ENCODE measurements at places on chromosomes 2 and 18.

DNA sequence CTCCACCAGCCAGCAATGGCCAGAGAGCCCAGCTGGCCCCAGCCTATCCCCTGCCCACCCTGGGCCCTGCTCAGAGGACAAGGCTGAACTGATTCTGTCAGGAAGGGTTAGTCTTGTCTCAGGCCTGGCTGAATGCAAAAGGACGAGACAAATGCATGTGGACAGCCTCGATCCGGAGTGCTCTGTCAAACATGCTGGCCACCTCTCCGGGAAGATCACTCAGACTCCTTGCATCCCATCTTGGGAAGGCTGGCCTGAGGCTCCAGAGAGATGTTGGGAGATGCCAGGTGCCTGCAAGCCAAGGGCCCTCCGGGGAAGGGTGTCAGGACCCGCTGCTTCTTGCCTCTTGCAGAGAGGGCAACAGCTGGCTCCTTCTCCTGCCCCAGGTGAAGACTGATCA, 20.2 kb upstream of the C1QL2 start:
- no peak for DNase-seq

GRCh38 chr2:16137080-16137755, 196.9 kb downstream of the MYCN start:
- no peak for DNase-seq

DNA sequence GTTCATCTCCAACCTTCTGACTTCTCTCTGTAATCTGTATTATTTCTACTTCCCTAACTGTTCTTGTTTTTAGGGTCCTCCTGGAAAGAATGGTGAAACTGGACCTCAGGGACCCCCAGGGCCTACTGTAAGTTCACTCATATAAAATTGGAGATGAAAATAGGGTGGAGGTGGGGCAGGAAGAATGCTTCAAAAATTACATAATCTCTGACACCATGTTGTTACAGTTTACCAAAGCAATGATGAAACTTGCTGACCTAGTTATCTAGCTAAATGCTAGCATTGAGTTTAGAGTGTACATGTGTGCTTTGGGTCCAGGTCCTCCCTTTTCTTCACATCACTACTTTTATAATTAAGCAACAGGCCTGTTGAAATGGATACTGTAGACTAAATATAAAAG, 23.1 kb downstream of the COL3A1 start:
- DNase-seq = no peak

GRCh38 chr18:10442551-10442971, 11.9 kb upstream of the APCDD1 start:
- no peak for DNase-seq

- no peak for DNase-seq
Measured at GRCh38 chr2:63555931-63556330, 32.3 kb downstream of the WDPCP start.

DNA sequence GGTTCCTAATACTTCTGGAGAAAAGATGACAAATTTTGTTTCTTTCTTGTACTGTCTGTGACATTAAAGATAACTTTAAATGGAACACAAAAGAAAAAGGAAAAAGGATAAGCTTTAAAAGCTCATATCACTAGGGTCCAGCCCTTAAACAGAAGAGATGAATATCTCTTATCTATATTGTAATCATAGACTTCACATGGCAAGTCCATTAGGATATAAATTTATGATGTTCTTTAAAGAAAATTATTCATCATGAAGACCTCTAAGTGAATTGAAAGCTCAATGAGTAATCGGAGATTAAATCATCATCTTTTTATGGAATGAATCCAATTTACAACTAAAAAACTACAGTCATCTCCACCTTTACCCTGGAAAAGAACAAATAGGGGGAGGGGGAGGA, 111.6 kb upstream of the SATB2 start:
- no peak for DNase-seq

- DNase-seq = no peak
Measured at GRCh38 chr18:60389314-60389713, 16.7 kb upstream of the MC4R start.

DNA sequence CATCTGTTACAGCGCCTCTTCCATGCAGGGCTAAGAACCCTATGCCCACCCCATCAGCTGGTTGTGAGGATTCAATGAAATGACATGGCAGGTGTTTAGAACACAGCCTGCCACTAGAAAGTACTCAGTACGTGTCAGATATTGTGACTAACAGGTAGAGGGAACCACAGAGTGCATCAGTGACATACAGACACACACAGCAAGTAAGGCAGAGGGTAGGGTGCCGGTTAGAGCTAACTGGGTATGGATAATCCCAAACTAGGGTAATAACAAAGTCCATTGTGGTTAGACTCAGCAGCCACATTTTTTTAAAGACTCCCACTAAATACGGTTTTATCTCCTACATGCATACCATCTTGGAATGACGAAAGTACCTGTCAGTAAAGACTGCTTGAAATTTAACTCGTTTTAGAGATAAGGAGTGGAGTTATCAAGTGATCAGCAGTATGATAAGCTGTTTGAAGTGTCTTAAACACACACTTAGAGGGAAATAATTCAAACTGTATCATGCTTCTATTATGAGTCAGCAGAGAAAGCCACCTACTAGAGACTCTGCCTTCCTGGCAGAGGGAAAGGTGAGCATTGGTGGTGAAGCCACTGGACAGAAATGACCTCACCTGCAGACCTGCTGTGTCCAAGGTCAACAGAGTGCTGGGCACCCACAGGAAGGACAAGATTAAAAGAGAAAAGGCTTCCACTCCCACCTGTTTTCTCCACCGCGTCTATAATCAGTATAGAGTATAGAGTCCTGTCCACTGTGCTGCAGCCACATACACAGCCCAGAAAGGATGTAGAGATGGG, 20.6 kb downstream of the MPPE1 start:
- DNase-seq = no peak

GRCh38 chr2:20303966-20304365, 46.7 kb downstream of the PUM2 start:
- no peak for DNase-seq

DNA sequence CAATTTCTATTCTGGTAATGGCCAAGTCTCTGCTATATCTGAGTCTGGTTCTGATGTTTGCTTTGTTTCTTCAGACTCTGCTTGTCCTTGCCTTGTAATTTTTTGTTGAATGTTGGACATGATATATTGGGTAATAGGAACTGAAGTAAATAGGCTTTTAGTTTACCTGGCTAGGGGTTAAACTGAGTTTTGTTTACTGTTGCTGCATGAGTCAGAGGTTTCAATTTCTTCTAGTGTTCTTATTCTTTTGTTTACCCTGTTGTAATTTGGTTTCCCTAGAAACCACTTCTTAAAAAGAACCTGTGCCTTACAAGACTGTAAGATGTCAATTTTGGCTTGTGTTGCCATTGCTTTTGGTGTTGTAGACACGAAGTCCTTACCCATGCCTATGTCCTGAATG, 285.0 kb upstream of the KCNH7 start:
- DNase-seq = no peak

DNA sequence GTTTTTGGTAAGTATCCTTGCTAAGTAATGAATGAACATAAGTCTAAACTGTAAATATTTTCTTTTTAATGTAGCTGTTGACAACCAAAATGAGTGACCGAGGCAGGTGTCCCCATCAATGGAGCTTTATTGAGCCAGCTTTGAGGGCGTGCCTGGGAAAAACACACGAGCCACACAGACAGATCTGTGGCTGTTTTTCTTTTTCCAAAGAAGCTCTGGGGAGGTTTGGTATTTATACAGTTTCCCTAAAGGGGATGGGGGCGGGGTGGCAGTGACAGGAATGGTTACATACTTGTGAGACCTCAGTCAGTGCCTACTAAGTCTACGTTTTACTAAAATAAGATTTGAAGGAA, 11.2 kb downstream of the DBI start:
- DNase-seq = no peak

GRCh38 chr18:74921057-74921820, 287.7 kb downstream of the PTGR3 start:
- DNase-seq = no peak

- DNase-seq = no peak
Measured at GRCh38 chr18:46071653-46072375, at the start of gene PSTPIP2. TSS of gene PSTPIP2 (minus strand) at chr18:46072260. CDS start at chr18:46072188, 72 bp downstream.

DNA sequence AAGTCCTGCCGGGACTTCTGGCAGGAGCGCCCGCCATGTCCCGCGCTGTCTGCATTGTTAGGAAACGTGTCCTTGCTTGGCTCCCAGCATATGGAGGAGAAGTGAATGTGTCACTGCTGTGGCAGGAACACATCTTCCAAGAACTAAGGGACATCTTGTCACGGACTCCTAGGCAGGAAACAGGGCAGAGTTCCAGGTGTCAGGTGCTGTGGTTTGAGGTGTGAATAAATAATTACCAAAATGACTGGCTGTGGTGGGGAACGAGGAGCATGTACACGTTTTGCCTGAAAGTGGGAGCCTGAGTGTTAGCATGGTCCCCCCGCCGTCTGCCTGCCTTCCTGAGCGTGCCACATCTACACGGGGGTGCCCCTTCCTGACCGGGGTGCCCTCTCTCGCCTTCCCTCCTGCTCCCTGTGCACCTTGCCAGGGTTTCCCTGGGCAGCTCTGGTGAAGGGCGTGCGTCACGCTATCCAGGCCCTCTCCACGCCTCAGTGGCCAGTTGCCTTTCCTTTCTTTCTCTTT, 237.5 kb downstream of the LDLRAD4 start:
- DNase-seq = no peak

DNA sequence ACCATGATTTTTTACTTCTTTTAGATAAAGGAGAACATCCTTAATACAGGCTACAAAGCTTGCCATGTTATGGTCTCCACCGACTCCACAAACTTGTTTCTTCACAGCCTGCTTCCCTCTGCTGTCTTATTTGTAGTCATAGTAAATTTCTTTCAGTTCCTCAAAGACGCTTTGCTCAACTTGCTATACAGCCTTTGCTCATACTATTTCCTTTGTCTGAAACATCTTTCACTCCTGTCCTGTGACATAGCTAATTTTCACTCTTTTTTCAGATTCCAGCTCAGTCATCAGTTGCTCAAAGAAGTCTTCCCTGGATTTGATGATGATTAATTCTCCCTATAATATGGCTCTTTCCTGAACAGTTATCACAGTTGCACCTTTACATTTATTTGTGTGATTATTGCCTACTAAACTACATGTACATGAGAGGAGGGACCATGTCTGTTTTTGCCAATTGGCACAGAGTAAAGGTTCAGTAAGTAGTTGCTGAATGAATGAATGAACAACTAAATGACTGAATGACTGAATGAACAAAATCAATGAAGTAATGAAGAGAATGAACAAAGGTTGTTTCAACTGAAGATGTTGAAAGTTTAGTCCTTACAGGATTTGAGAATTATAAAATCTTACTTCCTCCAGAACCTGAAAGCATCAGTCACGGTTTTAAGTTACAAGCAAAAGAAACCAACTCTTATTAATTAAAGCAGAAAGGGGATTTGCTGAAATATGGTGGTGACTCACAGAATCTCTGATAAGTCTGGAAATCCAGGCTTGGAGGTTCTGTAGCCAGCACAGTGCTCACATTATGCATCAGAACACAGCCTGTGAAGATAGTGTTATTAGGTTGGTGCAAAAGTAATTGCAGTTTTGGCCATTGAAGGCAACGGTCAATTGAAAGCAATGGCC, 186.4 kb upstream of the FAM98A start:
- DNase-seq = no peak

DNA sequence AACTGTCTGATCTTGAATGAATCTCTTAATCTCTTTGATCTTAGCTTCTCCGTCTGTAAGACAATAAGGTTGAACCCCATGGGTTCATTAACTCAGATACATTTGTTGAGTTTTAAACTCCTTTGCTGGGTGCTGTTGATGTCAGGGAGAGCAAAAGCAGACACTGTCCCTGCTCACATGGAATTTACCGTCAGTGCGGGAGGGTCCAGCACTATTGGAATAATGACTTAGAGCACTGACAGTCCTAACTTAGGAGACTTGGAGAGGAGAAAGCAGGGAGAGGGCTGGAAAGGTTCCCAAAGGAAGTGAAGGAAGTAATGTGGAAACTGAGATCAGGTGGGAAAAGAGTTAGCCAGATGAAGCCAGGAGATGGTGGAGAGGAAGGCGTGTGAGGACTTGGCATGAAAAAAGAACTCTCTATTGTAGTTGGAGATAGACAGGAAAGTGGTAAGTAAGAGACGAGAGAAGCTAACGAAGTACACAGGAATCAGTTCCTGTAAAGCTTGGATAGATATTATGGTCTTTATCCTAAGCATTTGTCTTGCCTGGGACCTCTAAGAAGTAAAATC, 141.4 kb upstream of the SERTAD2 start:
- DNase-seq = no peak

- DNase-seq = no peak
Measured at GRCh38 chr2:118320658-118321057, 232.4 kb downstream of the INSIG2 start.

- DNase-seq = no peak
Measured at GRCh38 chr2:58032764-58033080, 13.9 kb upstream of the VRK2 start.

- no peak for DNase-seq
Measured at GRCh38 chr2:234674781-234675201, 177.9 kb upstream of the ARL4C start.

DNA sequence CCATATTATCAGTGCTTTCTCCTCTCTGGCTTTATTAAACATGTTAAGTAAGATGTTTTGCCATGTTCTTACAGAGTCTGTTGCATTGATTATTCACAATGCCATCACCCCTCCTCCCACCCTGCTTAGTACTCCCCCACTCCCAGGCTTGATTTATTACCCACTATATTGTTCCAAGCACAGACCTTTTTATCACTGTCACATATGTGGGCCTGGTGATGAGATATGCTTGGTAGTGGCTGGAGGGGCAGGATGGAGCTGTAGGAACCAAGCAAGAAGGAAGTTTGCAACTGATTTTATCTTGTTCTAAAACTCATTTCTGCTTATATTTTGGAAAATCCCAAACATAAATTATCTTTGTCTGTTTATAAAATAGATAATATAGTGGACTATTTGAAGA, 748.2 kb upstream of the CELF4 start:
- no peak for DNase-seq

GRCh38 chr18:54357082-54357659, 487 bp downstream of the STARD6 start:
- no peak for DNase-seq

GRCh38 chr18:31248783-31249521, 69.0 kb upstream of the DSG1 start:
- no peak for DNase-seq
